ENCODE measurements at places on chromosomes 4 and X. TPM values are rescaled to one million over a fixed set of nuclear protein-coding genes. Genes with fewer than 3 reads are reported as not detected.
A peak's percentile ranks its signal among the peaks of the same experiment; 100 is the strongest.

DNA sequence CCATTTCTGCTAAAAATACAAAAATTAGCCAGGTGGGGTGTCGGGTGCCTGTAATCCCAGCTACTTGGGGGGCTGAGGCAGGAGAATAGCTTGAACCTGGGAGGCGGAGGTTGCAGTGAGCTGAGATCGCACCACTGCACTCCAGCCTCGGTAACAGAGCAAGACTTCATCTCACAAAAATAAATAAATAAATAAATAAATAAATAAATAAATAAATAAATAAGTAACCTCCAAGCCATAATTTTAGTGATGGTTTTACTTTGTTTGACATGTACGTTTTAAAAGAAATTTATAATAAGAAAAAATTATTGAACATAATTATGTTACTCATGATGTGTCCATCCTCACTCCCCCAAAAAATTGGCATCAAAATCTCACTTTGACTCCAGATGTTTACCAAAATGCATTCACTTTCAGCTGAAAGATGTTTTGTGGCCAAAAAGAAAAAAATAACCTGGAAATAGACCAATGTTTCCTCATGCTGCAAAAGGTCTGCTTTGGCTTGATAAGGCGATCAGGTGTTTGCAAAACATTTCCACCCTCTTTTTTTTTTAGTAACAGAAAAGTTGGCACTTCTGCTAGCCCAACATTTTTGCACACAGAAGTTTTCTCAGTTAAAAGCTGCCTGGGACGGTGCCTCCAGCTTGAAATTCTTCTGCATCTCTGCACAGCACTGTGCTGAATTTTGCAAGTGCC is 42.2 kb upstream of the DHRSX start:
- no peak for DNase-seq

DNA sequence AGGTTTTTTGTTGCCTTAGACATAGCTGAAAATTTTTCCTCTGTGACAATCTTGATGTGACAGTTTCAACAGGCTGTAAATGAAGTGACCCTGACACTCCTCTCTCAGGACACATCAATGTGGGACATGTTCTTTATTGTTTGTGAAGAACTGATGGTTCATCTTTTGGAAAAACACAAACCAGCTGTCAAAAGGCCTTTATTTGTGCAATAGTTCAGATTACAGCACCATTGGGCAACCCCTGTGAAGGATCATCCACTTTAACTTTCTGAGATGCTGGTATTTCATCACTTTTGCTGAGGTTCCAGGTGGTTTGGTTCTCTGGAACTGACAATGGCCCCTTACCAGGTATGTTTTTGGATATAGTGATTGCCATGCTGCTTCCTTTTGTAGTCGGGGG is 40.3 kb downstream of the OSTC start:
- no peak for DNase-seq

Gene FRAS1
- 3.2 TPM for polyA plus RNA-seq

GRCh38 chr4:100016191-100016590 is 66.1 kb upstream of the H2AZ1 start:
- peak; percentile 48 for DNase-seq

Gene MXD4
- polyA plus RNA-seq = 37.5 TPM

DNA sequence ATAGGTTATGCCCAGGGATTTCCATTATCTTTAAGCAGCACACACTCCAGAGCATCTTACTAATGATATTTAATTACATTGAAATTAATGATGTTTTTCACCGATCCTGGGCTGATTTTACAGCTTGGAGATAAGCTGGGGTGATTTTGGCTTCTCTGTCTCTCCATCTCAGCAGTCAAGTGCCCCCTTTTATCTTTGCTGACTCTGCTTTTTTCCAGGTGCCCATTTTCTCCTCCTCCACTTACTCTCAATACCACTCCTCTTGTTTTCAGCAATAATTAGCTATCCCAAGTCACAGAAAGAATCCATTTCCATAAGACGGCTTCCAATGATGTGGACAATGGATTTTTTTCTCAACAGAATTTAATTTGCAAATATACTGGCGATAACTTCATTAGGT is 266.7 kb downstream of the GBA3 start:
- DNase-seq = no peak

GRCh38 chrX:122770581-122770980 is 413.5 kb upstream of the GRIA3 start:
- DNase-seq = no peak

- DNase-seq = no peak
Measured at GRCh38 chrX:124373348-124373747, 27.0 kb downstream of the SH2D1A start.

- DNase-seq = no peak
Measured at GRCh38 chr4:95038791-95039190, 281.0 kb downstream of the BMPR1B start.

DNA sequence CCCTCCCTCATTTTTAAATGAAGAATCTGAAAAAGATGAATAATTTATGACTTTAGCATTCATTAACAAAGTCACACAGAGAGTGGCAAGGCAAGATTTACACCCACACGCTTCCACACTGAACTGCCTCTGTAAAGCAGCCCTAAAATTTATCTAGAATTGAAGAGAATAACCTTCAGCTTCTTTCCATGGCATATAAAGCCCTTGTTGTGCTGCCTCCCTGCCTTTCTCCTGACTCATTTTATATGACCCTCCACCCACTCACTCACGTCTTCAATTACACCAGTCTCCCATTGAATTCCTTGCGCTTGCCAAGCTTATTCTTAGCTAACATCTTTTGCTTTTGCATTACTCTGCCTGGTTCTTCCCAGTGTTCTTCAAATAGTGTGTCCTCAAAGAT is 2649.3 kb downstream of the PCDH7 start:
- peak; percentile 17 for DNase-seq

DNA sequence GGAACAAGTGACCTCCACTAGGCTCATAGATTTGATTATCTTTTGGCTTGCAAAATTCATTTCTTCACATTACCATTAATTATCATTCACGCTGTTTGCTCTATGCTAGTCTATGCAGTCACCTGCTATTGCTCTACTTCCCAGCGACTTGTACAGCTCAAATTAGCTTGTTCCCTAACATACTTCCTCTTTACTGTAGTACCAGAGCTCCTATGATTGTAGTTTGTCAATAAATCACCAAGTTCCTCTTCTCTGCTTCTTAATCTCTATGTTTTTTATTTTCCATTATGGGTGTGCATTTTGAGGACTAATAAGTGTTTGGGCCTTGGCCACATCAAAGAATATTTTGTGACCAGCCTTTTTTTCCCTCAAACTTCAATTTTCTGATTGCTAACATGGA is 6.2 kb upstream of the GSPT2 start:
- DNase-seq = no peak

DNA sequence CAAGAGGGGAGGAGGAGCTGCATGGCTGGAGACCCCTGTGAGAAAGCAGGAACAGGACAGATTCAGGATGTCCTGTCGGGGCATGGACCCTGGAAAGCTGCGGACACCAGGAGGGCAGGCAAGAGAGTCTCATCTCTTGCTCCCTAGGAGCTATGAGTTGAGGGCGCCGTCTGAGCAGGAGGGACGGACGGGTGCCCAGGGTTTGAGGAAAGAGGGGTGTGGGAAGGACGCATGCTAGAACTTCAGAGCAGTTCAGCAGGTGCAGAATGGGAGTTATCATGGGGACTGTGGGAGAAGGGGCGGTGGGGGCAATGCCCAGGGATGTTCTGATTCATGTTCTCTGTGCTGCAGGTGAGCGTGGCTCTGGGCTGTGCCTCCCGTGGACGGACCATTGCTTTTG is 24.8 kb downstream of the TKTL1 start:
- no peak for DNase-seq

DNA sequence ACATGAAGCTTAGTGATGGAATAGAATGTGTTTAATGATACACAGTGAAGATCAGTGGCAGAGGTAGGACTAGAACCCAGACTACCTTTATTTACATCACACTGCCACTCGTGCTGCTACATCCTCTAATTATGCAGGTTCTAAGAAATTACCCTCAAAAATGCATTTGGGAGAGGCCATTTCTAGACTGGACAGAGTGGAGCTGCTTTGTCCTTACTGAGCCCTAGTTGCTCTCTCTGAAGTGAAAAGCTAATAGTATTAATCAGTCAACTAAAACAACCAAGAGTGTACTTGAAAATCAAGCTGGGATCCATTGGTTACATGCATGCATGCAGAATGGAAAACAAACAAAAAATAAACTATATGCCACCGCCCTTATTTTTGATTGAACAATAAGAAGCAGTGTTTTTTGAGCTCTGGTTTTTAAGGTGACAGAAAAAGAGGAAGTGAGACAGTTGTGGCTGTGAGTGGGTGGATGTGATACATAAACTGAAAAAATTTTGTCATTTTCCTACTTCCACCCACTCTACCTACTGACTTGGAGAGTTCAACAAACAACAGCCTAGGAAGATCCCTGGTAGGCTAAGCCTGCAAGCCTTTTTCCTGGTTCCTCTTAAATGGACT is 6.8 kb upstream of the VSIG4 start:
- DNase-seq = no peak

DNA sequence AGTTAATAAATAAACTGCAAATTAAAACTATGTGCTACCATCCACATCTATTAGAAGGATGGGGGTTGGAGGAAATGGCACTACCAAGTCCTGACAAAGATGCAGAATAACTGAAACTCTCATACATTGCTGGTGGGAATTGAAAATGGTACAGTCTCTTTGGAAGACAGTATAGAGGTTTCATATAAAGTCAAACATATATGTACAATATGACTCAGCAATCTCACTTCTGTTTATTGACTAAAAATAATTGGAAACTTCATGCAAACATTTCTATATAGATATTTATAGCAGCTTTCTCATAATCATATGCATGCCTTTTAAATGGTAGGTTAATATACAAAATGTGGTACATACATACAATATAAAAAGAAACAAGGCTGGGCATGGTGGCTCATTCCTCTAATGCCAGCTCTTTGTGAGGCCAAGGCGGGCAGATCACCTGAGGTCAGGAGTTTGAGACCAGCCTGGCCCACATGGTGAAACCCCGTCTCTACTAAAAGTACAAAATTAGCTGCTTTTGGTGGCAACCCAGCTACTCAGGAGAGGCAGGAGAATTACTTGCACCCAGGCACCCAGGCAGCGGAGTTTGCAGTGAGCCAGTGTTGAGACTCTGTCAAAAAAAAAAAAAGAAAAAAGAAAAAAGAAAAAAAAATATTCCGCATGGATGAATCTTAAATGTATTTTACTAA is 225.0 kb upstream of the CXXC4 start:
- DNase-seq = no peak

- DNase-seq = no peak
Measured at GRCh38 chr4:184191267-184191666, 26.4 kb downstream of the ENPP6 start.

Gene SPARCL1
- polyA plus RNA-seq = not detected

GRCh38 chr4:136687118-136687517 is 845.2 kb downstream of the PCDH18 start:
- no peak for DNase-seq

- no peak for DNase-seq
Measured at GRCh38 chrX:40508560-40508959, 72.2 kb upstream of the ATP6AP2 start.

DNA sequence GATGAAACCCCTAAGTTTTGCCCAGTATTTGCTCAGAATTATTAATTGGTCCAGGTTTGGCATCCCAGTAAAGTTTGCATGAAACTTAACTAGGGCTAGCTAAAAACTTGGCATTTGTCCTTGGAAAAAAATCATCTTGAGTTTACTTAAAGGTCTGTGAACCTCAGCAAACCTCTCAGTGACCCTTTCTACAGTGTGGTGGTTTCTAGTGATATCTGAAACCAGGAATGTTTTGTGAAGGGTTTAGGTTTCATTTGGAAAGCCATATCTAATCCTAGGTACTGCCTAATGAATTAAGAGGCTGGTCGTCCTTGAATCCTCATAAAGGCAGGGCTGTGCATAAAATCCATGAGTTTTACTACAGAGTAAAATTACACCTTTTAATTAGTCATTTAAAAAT is 218.5 kb upstream of the ANKRD50 start:
- no peak for DNase-seq

DNA sequence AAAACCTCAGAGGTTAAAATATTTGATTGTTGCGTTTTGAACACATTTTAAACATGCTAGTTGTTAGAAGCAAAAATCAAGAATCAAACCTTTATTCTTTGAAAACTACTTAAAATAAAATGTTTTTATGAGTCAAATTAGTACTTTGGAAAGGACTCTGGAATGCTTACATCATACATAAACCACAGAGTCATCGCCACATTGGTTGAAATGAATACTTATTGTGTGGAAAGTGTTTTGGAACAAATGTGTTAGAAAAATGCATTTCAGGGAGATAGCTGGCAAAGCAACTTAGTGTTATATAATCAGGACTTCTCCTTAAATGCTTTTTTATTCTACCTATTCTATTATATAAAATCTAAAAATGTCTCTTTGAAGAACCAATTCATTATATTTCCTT is 49.4 kb upstream of the CAMK2D start:
- no peak for DNase-seq

DNA sequence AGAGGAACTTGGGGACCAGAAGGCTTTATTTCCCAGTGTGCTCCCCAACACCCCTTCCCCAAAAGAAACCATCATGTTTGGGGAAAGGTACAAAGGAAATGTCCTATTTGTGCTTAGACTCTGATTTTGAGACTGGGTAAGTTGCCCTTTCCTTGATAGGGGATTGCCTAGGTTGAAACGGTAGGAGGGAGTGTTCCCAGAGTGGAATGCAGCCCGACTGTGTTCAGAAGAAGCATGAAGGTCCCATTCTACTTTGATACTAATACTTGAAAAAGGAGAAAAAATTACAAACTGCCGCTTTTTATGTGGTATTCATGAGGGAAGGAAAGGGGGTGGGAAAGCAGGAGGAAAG is 32.4 kb upstream of the TMEM131L start:
- DNase-seq = no peak

- no peak for DNase-seq
Measured at GRCh38 chr4:116952530-116953136, 132.7 kb downstream of the TRAM1L1 start.

Gene CACNA1F
- not detected for polyA plus RNA-seq

Gene MAGEC1
- polyA plus RNA-seq = not detected

GRCh38 chrX:132393085-132393484 is 95.8 kb downstream of the MBNL3 start:
- no peak for DNase-seq

Gene MAGEA8
- not detected for polyA plus RNA-seq

Gene TEX13C
- not detected for polyA plus RNA-seq

- DNase-seq = no peak
Measured at GRCh38 chr4:2219233-2219760, 22.6 kb downstream of the HAUS3 start.

DNA sequence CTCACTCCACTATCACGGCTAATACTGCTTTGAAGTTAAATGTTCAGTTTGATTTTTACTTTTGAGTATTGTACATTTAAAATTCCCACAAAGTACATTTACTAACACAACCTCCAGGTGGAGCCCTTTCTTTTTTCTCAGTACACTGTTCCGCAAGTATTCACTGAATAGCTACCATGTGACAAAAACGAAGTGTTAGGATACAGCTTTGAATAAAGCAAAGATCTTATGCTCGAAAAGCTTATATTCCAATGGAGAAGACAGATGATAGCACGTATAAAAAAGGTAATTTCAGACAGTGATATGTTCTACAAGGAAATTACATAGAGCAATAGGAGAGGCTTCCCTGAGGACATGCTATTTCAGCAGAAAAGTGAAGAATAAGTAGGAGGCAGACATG is 60.7 kb upstream of the ABCG2 start:
- no peak for DNase-seq

GRCh38 chr4:36313301-36313700 is 31.9 kb downstream of the DTHD1 start:
- no peak for DNase-seq
